ENCODE measurements at places on chromosomes 13 and 19.

- DNase-seq = no peak
Measured at GRCh38 chr13:34698945-34699344, 243.1 kb upstream of the NBEA start.

- DNase-seq = no peak
Measured at GRCh38 chr13:111971891-111972780, 94.8 kb upstream of the SOX1 start.

DNA sequence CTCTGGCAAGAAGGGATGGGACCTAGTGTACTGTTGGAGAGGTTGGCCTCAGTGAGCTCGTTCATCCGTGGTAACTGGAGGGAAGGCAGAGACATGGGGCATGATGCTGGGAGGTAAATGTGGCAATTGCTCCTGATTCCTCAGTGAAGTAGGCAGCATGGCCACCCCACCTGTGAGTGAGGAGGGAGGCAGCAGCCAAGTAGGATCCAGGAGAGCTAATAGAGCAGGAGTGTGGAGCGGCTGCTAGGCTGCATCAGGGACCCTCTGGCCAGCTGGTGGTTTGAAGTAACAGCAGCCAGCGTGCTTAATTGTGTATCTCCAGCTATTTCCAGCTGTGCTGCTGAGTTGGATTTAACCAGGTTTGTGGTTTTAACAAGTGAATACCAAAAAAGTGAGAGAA lies 24.7 kb downstream of the TM9SF2 start:
- DNase-seq = no peak

DNA sequence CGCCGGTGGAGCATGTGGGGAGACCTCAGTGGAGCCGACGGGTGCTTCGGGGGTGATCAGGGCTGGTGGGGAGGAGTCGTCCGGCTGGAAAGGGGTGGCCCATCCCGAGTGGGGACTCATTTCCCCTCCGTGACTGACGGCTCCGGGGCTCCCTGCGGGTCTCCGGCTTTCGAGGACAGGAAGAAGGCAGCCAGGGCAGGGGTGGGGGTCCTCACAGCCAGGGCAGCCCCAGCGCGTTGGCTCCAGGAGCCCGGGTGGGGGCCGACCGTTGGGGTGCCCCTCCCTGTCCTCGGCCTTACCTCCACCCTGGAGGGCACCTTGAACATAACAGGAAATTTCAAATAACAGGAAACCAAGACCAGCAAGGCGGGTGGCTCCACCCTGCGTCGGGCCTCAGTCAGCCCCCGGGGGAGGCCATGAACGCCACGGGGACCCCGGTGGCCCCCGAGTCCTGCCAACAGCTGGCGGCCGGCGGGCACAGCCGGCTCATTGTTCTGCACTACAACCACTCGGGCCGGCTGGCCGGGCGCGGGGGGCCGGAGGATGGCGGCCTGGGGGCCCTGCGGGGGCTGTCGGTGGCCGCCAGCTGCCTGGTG lies at the start of gene S1PR4:
Gene S1PR4, plus strand, starts transcription at position 393 of the 596 bp plus-strand sequence. Its CDS starts 24 bp downstream, at position 417.
- DNase-seq = no peak

- no peak for DNase-seq
Measured at GRCh38 chr19:32672841-32673240, 2.1 kb downstream of the ANKRD27 start.

DNA sequence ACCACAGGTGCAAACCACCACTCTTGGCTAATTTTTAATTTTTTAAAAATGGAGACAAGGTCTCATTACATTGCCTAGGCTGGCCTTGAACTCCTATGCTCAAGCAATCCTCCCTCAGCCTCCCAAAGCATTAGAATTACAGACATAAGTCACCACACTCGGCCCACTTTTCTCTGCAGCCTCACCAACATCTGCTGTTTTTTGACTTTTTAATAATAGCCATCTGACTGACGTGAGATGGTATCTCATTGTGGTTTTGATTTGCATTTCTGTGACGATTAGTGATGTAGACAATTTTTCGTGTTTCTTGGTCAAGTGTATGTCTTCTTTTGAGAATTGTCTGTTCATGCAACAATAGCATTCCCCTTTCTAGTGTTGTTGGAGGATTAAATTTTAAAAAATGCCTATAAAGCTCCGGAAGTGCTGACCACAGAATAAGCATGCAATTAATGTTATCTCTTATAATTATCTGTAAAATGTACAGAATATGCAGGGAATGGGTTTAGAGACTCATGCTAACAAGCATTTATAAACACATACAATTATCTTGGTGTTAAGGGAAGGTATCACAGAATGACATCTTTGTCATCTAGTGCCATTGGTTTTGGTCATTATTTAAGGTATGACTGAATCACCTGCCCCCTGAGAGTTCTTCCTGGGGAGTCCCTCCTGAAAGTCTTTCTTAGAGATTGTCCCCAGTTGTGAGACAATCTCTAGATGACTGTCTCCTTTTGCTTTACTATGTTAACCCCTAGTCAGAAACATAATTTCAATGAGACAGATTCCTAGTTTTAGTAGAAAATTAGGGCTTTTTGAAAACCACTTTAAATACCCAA lies 118.5 kb upstream of the SERTM1 start:
- no peak for DNase-seq

DNA sequence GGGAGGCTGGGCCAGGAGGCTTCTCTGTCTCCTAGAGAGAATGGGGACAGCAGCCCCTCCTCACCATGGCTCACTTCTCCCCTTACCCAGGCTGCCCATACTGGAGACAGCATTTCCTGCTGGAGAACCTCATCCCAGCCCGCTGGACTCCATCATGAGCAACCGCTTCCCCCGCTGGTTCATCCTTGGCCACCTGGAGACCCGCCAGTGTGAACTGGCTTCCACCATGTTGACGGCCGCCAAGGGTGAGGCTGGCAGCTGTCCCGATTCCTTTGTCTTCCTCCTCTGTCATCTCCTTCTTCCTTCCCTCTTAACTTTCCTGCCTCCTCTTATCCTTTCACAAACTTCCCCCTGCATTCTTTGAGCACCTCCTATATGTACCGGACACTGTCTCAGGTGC lies 28.0 kb downstream of the ZSWIM4 start:
- no peak for DNase-seq

GRCh38 chr19:50328873-50329145 lies 368 bp downstream of the KCNC3 start:
- no peak for DNase-seq

GRCh38 chr13:50644081-50644871 lies 199.2 kb downstream of the DLEU7 start:
- DNase-seq = no peak

DNA sequence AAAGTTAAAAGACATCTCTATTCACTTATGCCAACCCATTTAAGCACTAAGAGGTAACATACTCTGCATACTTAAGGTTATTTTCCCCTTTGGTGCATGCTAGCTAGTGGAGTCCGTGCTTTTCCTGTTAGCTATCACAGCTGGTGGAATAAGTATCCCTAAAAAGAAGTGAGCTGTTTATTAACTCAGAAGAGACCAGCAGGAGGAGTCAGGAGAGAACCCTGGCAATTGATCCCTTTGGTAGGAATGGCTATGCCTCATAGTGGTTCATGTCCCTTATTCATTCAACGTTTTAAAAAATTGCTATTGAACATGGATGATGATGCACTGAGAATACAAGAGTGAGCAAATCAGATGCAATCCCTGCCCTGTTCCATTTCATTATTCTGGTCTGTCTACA lies 12.4 kb upstream of the NEK5 start:
- no peak for DNase-seq

GRCh38 chr13:100221166-100221565 lies 132.3 kb downstream of the PCCA start:
- DNase-seq = no peak

DNA sequence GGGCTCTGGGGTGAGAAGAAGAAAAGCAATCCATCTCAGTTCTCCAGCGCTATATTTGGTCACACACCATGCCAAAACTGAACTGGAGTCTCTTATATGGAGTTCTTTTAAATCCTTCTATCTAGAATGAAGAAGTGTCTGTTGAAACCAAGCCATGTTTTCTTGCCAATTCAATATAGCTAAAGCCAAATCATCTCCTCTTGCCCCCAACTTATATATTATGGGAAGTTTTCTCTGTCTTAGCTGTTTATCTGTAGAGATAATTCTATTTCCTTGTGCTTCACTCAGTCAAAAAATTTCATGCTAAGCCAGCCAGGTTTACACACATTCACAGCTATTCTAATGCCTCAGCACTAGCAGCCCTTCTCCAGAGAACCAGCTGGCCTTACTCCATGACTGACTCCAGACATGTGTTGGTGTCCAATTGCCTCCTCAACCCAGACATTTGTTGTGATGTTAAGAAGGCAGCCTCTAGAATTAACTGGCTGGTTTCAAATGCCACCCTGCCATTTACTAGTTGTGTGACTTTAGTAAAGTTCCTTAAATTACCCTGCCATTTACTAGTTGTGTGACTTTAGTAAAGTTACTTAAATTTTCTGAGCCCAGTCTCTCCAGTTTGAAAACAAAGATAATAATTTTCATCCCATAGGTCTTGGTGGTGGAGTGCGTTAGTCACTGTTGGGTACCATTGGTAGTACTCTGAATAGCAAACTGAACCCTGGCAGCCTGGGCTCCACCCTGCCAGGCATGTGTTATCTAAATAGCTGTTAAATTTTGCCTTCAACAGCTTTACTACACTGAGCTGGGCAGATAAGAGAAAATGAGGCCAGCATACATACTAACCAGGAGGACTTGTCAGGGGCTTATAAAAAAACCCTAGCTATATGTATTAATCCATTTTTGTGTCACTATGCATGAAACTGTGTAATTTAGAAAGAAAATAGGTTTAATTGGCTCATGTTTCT lies 525.1 kb downstream of the LMO7 start:
- no peak for DNase-seq

DNA sequence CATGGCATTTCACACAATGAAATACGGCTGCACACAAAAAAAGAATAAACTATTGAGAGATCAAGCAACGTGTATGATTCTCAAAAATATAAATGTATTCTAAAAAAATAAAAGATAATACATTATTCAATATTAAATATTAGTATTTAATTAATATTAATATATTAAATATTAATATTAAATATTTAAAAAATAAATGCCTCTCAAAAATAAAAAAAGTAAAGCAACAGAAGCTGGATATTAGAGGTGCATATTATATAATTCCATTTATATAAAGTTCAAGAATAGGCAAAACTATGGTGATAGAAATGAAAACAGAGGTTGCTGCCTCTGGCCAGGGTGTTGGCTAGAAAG lies 57.1 kb downstream of the GADD45B start:
- DNase-seq = no peak

DNA sequence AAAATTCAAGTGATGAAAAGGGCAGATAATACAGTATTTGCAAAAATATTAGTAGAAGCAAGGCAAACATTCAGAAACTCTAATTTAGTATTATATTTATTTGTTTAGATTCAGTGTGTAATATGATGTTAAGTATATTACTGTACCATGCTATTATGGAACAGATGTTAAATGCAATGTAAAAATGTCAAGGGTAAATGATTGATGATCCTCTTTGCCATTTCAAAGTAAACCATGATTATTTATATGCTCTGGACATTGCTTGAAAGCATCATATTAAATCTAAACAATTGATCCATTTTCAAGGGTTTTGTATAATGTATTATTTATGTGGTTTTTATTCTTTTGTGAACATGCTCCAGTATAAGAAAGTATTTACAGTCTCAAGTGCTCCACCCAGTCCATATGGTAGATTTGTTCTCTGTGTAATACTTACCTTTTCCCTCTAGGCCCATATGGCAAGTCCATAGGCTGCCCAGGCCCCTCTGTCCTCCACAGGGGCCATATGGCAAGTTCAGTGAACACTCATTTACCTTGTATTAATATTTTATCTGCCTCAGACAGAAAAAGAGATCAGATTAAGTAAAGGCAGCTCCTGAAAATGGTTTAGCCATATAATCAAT lies 353.5 kb downstream of the DACH1 start:
- DNase-seq = no peak

GRCh38 chr19:41799444-41800000 lies 3.1 kb downstream of the CEACAM3 start:
- DNase-seq = no peak

GRCh38 chr13:32889986-32890565 lies 126.1 kb upstream of the KL start:
- no peak for DNase-seq

DNA sequence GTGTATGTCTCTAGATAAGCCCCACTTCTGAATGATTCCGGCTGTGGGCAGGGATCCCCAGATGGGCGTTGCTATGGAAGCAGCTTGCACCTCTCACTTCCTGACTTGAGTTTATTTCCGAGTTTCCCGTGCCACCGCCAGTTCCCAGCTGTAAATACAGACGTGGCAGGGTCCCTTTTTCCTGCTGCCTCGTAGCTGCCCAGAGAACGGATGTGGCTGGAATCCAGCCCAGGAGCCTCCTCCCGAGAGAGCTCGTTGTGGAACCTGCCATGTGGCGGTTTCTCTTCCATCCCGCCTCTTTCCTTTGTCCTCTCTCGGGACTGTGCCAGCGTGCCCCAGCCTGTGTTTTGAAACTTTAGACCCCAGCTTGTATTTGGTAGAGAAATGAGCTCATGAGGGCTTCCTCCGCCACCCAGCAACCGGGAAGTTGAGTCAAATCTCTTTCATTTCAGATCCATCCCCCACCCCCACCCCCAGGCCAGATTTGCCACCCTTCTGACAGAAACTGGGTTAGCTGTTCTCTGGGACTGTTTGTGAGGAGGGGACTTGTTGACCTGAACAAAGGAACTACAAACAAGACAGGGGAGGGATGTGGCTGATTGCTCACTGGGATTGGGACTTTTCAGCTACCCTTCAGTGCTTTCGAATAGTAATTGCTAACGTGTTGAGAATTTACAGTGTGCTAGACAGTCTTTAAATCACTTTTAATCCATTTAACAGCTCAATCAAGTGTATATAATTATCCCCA lies 96.6 kb downstream of the SIPA1L3 start:
- DNase-seq = no peak
